ENCODE measurements at places on chromosomes 2 and 18. TPM values are rescaled to one million over a fixed set of nuclear protein-coding genes. Genes with fewer than 3 reads are reported as not detected.

DNA sequence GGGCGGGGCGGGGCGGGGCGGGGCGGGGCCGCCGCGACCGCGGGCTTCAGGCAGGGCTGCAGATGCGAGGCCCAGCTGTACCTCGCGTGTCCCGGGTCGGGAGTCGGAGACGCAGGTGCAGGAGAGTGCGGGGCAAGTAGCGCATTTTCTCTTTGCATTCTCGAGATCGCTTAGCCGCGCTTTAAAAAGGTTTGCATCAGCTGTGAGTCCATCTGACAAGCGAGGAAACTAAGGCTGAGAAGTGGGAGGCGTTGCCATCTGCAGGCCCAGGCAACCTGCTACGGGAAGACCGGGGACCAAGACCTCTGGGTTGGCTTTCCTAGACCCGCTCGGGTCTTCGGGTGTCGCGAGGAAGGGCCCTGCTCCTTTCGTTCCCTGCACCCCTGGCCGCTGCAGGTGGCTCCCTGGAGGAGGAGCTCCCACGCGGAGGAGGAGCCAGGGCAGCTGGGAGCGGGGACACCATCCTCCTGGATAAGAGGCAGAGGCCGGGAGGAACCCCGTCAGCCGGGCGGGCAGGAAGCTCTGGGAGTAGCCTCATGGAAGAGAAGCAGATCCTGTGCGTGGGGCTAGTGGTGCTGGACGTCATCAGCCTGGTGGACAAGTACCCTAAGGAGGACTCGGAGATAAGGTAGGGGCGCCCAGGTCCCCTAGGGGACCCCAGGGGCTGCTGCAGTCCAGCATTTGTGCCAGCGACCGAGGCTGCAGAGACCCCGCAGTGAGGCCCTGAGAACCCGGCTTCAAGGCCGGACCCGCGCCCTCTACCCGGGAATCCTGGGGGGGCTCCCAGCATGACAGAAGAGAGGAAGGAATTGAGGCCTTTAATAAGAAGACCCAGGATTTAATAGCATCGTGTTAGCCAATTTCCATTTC is at the start of gene KHK:
TSS of gene KHK (plus strand) at position 49 of the 870 bp plus-strand sequence. CDS start at position 537, 488 bp downstream.
- peak; percentile 85 for DNase-seq

DNA sequence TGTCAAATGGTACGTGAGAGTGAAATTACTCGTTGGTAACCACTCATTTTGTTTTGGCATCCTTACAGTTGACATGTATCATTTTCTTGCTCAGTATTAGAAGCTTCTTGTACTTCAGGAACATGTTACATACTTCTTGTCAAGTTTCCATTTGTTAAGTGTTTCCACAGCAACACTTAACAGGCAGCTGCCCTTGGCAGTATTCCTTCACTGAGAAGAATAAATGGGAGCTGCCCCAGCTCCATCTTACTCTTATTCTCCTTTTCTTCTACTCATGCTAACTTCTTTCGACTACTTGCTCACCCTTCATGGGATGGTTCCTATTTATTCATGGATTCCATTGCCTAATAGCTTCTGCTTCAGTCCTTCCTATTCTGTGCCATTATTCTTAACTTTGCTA is 60.1 kb upstream of the TUBA3E start:
- no peak for DNase-seq

GRCh38 chr2:67374481-67374880 is 22.7 kb upstream of the ETAA1 start:
- no peak for DNase-seq

Gene DSC3
- total RNA-seq, result 1.6 TPM

Gene SCYGR4
- total RNA-seq, result not detected

GRCh38 chr2:145688156-145688555 is 1168.2 kb upstream of the ZEB2 start:
- DNase-seq, result no peak

DNA sequence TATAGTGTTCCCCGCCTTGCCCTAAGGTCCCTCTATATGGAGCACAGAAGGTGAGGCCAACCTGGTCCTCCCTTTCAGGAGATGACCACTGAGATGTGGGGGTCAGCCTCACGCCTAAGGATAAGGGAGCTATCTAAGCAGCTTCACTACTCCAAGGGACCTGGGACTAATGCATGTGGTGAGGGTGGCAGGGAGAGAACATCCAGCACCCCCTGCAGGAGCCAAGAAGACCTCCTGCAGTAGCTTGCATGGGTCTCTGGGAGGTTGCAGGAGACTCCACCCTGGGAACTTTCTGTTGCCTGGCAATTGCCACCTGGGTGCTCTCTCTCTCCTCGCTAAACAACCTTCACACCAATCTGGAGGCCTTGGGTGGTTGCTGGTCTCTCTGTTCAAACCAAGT is 93.0 kb upstream of the KLHL29 start:
- DNase-seq, result no peak

- no peak for DNase-seq
Measured at GRCh38 chr2:195490319-195490718, 166.7 kb upstream of the SLC39A10 start.

Gene CXCR1
- 5.3 TPM for total RNA-seq

Gene UGT1A5
- total RNA-seq, result not detected

DNA sequence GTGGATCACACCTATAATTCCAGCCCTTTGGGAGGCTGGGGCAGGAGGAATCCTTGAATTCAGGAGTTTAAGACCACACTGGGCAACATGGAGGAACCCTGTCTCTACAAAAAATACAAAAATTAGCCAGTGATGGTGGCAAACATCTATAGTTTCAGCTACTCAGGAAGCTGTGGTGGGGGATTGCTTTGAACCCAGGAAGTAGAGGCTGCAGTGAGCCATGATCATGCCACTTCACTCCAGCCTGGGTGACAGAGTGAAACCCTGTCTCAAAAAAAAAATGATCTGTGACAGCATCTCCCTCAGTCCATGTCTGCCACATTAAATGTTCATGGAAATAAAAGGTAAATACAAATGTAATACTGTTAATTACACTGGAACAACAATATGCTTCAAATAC is 121.4 kb upstream of the COL5A2 start:
- no peak for DNase-seq

GRCh38 chr18:50750546-50750945 is 69.3 kb downstream of the MRO start:
- DNase-seq, result no peak

Gene EHBP1
- 46.7 TPM for total RNA-seq

DNA sequence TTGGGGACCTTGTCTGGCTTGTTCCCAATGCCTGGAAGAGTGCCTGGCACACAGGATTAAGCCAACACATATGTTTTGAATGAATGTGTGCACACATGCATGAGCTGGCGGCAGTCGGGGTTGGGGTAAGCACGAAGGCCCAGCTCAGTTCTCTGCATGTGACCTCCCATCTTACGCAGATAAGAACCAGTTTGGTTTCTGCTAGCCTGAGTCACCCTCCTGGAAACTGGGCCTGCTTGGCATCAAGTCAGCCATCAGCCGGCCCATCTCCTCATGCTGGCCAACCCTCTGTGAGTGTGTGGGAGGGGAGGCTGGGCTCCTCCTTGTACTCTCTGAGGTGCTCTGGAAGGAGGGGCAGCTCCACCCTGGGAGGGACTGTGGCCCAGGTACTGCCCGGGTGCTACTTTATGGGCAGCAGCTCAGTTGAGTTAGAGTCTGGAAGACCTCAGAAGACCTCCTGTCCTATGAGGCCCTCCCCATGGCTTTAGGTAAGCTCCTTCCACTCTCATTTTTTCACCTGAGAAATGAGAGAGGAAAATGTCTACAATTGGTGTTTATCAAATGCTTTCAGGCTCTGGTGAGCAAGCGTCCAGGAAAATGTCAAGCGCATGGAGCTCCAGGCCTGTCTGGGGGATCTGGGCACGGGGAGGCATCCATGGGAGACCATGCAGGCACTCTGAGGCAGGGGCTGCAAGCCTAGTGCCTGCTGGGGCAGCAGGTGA is 9.7 kb upstream of the IL1RN start:
- no peak for DNase-seq

Gene TUBA4B
- total RNA-seq, result not detected

- no peak for DNase-seq
Measured at GRCh38 chr2:68110102-68110501, 47.3 kb upstream of the C1D start.

GRCh38 chr18:79956276-79956675 is 4.8 kb upstream of the SLC66A2 start:
- DNase-seq, result no peak

Gene MEP1B
- not detected for total RNA-seq

Gene MOB1A
- total RNA-seq, result 120 TPM

DNA sequence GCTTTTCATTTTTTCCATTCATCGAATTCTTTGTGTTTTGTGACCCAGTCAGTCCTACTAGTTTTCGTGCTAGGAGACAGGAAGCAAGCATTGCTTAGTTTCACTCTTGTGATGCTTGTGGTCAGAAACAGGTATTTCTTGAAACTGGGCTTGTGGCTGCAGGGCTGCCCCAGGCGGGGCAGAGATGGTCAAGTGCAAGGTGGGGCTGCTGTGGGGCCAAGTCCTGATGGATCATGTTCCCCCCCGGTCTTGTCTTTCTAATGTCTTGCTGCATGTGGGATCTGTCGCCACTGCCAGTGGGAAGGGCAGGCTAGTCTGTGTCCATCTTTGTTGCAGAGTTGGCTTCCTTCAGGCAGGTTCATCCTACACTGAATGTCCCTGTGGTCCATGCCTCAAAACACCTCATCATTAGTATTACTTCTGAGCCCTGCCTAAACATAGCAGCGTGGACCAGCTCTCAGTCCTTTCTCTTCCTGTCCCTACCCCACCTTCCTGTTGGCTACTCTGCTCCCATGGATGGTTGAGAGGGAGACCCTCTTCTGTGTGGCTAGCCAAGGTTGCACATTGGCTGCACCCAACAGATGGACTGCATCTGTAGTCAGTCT is 38.7 kb downstream of the INPP4A start:
- no peak for DNase-seq

DNA sequence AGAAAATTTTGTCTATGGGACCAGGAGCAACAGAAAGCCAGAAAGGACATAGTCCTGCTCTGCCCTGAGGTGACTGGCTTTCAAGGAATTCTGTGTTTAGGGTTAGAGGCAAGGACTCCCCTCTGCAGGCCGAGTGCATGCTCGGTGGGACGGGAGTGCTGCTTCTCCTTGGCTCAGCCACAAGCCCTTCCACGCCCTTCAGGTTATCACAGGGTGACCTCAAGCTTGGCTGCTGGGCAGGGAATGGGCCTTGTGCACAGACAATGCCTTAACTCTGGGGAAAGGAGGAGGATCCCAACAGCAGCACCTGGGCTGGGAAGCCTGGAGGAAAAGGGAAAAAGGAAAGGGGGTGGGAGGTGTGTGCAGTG is 32.8 kb downstream of the FAM178B start:
- no peak for DNase-seq

GRCh38 chr2:9144046-9144445 is 62.6 kb upstream of the ASAP2 start:
- DNase-seq, result no peak

DNA sequence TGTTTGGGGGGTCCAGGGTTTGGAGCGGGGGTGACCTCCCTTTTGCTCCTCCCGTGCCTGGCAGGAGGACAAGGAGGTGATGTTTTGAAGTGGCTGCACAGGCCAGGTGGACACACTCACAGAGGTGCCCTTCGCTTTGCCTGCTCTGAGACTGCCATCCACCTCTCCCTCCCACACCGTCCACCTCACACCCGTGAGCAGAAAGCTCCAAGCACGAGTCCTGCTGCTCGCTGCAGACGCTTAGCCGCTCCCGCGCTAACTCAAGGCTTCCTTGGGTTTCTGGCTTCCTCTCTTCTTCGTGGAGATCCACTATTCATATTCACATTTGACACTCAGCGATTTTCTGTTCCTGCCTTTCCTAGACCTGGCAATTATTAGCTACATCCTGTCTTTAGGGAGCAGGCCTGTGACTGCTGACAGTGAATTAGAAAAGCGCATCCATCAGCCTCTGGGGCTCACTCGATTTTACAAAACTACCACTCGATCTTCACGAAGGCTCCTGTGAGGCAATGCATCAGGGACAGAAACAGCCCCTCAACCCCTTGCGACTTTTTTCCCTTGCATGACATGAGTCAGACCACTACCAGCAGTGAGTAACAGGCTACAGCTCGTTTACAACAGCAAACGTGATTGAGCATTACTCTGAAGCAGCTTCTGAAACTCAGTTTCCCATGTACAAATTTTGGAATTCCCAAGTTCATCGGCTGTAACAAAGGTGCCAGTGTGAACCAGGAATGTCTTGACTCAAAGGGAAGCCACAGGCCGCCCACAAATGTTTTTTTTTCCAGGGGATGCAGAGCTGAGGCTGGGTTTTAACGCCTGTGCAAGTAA is 238.7 kb upstream of the SOX11 start:
- DNase-seq, result no peak

DNA sequence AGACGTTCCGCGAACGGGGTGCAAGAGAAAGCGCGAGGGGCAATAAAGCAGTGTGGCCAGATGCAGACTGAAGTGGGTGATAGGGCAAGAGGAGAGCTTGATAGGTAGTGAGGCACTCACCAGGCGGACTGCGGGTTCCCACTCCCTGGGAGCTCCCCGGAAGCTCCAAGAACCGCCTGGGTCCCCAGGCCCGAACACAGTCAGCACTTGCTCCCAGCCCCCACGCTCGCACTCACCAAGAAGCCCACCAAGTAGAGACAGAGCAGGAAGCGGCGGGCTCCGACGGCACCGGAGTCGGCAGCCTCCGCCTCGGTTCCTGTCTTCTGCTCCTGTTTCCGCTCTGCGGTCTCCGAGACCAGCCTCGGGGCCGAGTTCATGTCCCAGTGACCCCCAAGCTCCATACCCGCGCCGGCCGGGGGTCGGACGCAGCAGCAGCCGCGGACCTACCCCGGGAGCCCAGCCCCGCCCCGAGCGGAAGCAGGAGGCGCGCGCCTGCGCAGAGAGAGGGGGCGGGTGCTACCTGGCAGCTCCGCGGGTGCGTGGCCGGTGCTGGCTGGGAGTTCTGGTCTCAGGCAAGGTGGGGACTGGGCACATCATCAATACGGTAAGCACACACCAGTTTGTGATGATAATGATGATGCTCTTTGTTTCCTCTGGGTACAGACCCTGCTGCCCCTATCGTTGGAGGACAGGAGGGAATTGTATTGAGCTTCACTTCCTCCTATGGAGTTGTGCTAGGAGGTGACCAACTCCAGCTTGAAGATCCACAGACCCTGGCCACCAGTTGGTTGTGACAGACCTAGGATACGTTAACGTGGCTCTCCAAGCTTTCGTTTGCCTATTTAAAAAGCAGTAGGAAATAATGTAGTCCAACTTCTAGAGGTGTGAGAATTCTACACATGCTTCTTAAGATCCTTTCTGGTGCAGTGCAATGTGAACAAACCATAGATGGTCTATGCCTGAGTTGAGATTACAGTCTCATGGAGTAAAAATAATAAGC is 25.1 kb upstream of the TMEM182 start:
- DNase-seq, result peak; percentile 94

DNA sequence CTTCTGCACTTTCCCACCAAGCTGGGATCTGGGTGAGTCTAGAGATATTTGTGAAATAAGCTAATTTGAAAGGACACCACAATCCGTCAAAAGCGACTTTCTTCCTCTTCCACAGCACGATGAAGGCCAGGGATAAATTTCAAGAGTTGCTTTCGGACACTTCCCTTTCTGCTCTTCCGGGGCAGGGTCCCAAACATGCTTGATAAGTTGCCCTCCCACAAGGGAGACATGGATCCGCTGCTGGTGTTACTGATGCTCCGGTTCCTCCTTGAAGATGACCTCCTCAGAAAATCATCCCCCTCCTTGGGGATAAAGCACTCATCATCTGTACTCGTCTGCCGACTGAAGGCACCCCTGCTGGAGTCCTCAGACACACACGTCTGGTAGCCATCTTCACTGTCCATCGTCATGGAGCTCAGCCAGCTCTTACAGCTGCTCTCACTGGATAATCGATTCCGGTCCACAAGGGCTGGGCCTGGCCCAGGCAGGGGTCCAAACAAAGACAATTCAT is 28.2 kb downstream of the CYTIP start:
- DNase-seq, result no peak
